Fibroblast of upper back skin (primary cell): ENCODE measurements at places on chromosomes 11 and 22.

DNA sequence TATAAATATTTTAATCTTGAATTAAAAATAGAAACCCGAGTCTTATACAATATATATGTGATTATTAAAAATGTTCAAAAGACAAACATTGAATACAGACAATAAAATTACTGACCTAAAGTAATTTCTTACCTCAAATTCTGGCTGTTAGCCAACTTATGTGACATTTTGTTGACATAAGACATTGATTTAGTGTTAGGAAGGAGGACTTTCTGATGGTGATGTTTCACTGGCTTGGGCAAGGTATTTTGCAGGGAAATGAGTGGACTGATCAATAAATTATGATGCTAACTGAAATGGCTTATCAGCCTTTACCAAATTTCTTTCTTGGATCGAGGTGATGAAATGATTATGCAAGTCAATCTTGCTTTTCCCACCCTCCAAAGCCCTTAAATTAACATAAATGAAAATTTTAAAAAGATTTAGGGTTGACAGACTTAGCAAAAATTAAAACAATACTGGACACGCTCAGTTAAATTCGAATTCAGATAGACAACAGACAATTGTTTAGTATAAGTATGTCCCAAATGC lies 33.2 kb upstream of the FZD4 start:
- no peak for DNase-seq

DNA sequence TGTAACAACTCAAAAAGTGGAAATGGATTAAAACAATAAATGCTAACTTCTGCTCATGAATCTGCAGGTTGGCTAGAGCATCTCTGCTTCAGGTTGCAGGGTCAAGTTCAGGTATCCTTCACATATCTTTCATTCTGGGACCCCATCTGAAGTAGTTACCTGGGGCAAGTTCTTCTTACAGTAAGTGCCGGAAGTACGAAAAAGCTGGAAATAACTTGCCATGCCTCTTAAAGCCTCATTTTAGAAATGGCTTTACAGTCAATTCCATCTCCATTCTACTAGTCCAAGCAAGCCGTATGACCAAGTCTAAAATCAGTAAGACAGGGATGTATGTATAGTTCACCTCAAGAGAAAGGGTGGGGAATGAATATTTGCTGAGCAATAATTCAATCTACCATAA lies 93.7 kb downstream of the FCHSD2 start:
- no peak for DNase-seq

- no peak for DNase-seq
Measured at GRCh38 chr11:45935349-45936064, 13.1 kb downstream of the LARGE2 start.

DNA sequence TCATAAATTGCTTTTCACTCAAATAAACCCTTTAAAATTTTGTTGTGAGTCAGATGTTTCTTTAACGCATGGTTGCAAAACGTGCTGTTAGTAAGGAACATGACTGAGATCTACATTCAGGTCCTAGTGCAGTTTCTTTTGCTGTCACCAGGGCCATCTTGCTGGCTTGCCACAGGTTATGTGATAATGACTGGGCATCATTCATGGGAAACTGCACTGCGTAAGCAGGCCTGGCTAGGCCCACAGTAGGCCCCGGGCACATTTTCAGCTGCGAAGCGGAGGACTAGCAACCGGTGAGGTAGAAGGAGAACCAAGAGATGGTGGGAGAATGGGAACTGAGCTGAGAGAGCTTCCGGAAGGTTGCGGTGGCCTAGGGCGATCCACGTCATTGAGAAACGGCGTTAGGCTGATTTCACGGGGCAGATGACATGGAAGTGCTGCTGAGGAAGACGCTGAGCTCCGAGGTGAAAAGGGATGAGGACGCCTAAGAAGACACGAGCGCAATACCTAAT lies 3.2 kb upstream of the KLHDC7B start:
- DNase-seq: no peak

DNA sequence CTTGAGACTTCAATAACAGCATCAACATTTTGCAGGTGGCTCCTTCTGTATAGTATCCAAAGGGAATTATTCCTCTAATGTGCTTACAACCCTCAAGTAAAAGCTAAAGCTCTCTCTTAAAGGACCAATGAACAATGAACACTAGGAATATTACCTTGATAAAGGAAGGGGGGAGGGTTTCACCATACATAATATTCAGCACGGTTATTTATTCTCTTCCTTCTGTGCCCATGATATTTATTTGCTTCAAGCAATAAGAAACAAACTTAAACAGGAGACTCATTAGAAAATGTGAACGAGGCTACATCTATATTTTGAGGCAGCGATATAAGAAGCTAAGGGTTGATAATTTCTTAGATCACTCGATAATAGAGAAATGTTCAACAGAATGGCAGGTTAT lies 21.2 kb downstream of the BLID start:
- no peak for DNase-seq

DNA sequence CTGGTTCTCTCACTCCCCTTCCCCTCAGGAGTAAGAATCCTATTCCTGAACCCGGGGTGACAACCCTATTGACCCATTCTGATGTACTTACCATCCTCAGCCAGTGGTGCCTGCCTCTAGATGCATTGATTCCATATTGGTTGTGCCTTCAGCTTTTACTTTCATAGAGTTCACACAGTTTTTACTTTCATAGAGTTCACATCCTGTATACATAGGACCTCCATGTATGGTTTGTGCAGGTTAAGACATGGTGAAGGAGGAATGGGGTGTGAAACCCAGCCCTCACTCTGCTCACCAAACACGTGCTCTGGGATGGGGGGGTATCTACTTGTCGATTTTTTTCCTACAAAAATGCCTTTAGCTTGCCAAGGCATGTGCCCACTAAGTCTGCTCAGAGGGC lies 105.6 kb upstream of the TBCEL start:
- DNase-seq: no peak

GRCh38 chr22:49763138-49763537 lies 64.5 kb downstream of the BRD1 start:
- no peak for DNase-seq

DNA sequence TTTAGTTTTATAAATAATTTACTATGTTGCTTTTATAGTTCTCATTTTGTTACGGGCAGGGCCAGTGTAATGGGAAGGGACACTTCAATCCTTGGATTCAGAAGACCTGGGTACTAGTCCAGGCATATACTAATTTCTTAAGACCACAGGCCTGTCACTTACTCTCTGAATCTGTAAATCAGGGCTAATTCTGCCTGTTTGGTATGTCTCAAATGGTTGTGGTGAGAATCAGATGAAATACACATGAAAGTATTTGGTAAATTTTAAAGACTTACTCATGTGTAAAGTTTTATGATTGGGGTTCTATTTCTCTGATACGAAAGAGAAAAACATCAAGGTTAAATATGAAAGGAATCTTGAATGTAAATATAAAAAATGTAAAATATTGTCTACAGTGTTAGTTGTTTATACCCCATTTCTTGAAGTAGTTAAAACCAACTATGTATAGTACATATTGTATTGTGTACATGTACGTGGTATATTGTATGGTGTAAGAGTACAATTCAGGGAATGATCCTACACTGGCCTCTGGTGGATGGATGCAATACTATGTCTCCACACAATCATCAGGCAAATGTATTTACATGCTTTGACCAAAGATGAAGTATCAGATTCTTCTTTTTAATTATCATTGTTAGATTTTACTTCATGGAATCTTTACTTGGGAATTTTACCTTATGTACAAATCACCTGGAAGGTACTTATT lies 24.5 kb upstream of the RAG2 start:
- DNase-seq: peak; percentile 51

- DNase-seq: no peak
Measured at GRCh38 chr11:83140691-83141455, 16.1 kb upstream of the PCF11 start.

GRCh38 chr11:130629039-130629438 lies 180.6 kb downstream of the ADAMTS15 start:
- no peak for DNase-seq

DNA sequence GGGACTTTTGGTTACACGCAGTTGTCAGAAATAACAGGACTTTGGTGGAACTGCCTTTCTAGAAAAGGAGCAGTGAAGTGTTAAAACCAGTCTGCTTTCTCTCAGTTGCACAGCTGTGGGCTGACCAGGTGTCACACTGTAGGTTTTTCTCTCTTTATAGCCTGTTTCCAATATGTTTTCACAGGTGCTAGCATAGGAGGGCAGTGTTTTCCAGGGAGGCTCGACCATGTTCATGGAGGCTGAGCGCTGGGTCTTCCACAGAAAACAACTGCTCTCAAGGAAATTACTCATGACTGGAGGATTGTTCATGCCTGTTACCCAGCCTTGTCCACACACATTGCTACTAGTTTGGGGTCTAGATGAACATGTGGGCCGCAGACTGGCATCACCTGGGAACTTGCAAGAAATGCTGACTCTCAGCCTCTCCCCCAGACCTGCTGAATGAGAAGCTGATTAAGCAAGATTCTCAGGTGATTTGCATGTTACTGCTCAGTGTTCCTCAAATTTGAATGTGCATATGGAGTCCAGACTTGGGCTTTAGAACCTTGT lies 157.7 kb downstream of the MAML2 start:
- DNase-seq: no peak

DNA sequence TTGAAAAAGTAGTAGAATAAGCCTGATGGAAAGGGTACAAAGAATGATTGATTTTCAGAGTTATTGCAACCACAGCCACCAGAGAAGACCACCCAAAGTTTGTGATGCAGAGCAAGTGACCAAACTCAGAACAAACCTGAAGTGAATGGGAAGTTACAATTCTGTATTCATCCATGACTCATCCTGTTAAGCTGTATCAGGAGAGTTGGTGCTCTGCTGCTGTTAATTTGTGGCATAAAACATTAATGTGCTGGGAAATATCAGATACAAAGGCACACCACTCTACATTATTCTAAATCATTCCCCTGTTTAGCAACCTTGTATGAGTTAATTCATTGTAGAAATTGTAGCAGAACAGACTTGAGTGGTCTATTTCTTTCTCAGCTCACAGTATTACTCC lies 19.6 kb upstream of the PDGFD start:
- no peak for DNase-seq

GRCh38 chr11:60241786-60242185 lies 1.2 kb downstream of the MS4A4E start:
- DNase-seq: no peak

DNA sequence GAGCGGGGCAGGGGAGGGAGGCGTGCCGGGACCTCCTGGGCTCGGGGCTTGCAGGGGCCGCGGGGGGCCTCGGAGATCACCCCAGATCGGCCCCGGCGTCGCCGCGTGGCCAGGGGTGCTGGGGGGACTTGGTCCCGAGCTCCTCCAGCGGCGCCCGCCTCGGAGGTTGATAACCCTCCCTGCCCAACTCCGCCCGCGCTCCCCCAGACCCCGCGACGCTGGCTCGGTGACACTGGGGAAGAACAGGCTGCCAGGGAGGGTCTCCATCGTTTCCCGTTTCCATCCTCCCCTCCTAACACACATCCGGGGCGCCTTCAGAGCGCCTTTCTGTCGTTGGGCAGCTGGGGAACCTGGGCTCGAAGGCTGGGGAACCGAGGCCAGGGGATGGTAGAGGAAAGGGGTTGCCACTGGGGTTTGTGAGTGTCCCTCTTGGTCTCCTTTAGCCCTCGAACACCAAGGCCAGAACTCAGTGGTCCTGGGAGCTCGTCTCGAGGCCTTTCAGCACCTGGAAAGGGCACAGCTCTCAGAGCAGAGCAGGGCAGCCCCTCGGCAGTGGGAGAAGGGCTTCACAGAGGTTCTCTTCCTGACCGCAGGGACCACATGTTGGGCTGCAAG lies 431 bp downstream of the SLC37A2 start:
- no peak for DNase-seq

- no peak for DNase-seq
Measured at GRCh38 chr11:70926543-70927201, 325.7 kb downstream of the SHANK2 start.

GRCh38 chr11:68692871-68693483 lies 8.6 kb downstream of the GAL start:
- DNase-seq: no peak

- DNase-seq: no peak
Measured at GRCh38 chr11:72769680-72770079, 17.5 kb upstream of the ARAP1 start.

DNA sequence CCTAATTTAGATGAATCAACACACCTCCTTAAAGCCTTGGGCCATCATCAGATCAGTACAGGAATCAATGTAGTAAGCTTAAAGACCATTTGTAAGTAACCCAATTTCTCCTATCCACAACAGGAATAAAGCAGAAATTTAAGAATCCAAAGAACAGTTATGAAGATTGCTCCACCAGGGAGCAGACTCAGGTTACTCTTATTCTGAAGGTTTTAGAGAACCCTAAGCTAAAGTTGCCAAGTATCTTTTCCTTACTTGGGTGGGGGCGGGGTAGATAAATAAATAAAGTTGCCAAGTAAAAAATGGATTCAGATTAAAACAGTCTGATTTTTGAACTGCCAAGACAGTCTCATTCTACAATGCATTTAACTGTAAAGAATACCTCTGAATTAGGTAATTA lies 18.1 kb downstream of the CKAP5 start:
- DNase-seq: peak; percentile 2

GRCh38 chr11:110866081-110866480 lies 153.8 kb upstream of the ARHGAP20 start:
- no peak for DNase-seq

- no peak for DNase-seq
Measured at GRCh38 chr11:116478669-116479668, 293.8 kb downstream of the BUD13 start.

DNA sequence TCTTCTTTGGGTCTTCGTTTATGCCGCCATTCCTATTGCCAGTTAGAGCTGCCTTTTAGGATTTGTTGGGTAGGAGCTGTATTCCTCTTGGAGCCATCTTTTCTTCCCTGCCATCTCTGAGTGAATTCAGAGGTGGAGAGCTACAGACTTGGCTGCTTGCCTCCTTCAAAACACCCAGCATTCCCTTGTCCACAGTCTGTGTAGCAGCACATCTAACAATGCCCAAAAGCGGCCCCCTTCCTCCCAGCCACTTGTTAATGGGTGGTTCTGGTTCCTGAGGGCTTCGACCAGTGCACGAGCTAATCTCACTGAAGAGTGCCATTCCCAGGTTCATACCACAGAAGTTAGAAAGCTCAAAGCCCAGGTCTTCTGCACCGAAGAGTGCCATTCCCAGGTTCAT lies 37.7 kb downstream of the MARK2 start:
- no peak for DNase-seq

DNA sequence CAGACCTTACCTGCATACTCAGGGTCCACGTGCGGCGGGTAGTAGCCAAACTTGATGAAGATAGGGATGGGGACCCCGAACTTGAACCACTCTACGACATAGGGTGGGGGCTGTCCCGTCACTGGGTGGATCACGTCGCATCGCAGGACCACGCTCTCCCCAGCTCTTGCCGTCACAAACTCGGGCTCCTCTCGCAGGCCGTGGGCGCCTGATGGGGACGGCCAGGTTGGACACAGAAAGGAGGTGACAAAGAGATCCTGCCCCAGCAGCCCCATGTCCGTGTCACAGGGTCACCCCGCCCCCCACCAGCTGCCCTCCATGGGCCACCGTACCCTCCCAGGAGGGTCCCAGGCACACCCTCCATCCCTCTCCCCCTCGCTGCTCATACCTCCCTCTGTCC lies 10.7 kb downstream of the IGSF9B start:
- no peak for DNase-seq

GRCh38 chr11:131886201-131886600 lies 515.8 kb downstream of the NTM start:
- peak; percentile 83 for DNase-seq
